AG04450 (cell line): ENCODE measurements at places on chromosomes 3 and 15.

DNA sequence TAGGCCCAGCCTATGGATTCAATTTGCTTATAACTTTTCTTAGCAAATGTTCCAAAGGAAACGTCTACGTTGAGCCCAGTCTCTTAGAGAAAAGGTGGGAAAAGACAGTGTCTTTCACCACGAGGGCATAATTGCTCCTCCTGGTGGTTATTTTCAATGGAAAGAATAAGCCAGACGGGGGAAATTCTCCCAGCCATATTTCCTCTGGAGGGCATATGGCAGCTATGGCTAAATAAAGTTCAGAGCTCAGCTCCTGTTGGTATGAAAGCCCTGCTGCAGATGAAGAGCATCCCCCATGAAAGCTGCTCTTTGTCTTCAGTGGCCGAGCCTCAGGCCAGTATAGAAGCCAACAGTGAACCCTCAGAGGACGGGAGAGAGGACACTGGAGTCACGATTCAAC is 297.9 kb downstream of the RYR3 start:
- no peak for DNase-seq

GRCh38 chr15:98906712-98907083 is 100.9 kb downstream of the PGPEP1L start:
- no peak for DNase-seq

DNA sequence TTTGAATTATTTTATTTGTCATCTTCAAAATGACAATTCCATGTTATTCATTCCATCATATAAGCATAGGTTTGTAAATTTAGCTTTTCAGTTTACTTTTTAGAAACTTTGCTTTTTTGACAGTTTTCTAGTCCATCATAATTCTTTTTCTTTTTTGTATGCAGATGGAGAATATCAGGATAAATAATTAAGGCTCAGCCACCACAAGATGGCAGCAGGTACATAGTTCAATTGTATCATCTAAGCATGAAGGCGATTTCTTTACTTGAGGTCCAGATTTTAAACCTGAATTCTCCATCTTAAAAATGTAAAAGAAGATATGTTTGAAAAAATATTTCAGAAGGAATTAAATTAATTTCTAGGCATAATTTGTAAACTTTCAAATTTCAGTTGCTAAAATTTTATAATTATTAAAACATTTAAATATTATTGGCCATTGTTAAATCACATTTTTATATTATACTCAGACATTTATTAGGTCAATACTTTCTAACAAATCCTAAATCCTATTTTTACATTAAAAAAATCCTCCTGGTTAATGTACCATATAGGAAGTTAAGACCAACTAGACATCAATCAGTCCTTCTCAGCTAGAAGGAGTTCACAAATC is 15.1 kb downstream of the PLSCR5 start:
- peak; percentile 15 for DNase-seq

GRCh38 chr3:101204246-101204645 is 116.1 kb downstream of the IMPG2 start:
- no peak for DNase-seq
